HuH-7.5 (cell line): ENCODE measurements at places on chromosomes 5 and 9.

GRCh38 chr5:14186059-14186830 is 43.1 kb downstream of the TRIO start:
- DNase-seq, result no peak

DNA sequence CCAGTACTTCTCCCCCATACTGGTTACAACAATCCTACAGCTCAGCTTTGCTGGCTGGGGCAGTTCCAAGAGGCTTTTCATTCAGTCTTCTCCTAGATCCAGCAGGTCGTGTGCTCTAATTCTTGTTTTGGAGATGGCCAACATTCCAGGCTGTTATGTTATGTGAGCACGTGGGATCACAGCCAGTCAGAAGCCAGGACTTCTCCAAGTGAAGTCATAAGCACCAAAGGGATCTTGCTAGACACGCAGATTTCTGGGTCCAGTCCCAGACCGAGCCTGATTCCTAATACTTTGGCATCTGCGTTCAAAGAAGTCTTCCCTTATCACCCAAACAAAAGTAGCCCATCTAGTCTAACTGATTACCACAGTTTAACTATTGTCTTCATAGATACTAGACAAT is 1.4 kb upstream of the LARP1 start:
- DNase-seq, result no peak

GRCh38 chr5:159469496-159470372 is 139.4 kb upstream of the IL12B start:
- no peak for DNase-seq

DNA sequence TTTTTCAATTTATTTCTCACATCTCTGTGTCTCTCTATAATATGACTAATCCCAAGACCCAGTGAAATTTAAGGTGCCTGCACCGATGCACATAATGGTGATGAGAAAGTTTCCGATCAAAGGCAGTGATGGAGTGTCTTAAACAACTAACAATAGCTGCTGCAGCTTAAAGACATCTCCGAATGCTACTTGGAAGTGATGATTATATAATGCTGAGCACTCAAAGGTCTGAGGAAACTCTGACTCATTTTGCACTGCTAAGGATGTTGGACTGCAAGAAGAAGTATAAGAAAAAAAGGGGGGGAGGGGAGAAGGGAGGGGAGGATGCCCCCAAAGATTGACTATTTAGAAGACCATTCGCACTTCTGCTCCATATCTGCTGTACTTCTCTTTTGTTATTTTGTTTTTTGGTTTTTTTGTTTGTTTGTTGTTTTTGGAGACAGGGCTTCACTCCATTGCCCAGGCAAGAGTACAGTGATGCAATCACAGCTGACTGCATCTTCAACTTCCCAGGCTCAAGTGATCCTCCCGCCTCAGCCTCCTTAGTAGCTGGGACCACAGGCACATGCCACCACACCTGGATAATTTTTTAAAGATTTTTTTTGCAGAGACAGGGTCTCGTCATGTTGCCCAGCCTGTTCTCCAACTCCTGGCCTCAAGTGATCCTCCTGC is 192.2 kb downstream of the HSD17B3 start:
- no peak for DNase-seq

- no peak for DNase-seq
Measured at GRCh38 chr9:26669701-26670670, 222.6 kb downstream of the CAAP1 start.

DNA sequence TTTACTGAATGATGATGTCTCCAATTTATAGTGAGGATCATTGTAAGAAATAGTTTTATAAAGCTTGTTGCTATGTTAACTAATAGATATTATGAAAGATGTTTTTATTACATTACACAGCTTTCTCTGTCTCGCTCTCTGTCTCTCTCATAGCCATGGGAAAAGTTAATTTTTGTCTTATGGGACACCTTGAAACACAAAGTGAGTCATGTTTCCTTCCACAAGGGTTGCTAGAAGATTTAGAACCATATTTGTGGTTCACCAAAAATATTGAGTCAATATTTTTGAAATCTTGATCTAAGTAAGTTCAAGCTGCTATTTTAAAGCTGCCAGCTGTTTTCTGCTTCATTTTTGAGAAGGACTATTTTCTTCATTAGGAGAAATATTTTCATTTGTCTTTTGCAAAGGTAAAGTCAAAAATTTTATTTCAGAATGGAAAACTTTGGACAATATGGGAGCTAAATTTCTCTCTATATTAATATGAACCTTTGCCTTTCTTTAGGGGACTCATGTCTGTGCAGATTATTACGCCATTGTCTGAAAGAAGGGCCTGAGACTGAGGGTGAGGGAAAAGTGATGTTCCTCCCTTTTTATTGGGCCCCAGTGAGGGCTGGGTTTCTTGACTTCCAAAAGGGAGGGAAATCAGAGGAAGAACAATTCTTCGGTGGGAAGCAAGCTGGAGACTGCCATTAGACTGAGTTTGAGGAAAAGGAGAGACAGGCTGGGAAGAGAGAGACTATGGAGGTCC is 87.9 kb upstream of the SLC24A2 start:
- no peak for DNase-seq

GRCh38 chr9:99072040-99072394 is 32.9 kb upstream of the TGFBR1 start:
- DNase-seq, result no peak

GRCh38 chr9:129697656-129698253 is 32.3 kb downstream of the PRRX2 start:
- DNase-seq, result no peak

- DNase-seq, result no peak
Measured at GRCh38 chr5:149181732-149182131, 40.4 kb downstream of the ABLIM3 start.

DNA sequence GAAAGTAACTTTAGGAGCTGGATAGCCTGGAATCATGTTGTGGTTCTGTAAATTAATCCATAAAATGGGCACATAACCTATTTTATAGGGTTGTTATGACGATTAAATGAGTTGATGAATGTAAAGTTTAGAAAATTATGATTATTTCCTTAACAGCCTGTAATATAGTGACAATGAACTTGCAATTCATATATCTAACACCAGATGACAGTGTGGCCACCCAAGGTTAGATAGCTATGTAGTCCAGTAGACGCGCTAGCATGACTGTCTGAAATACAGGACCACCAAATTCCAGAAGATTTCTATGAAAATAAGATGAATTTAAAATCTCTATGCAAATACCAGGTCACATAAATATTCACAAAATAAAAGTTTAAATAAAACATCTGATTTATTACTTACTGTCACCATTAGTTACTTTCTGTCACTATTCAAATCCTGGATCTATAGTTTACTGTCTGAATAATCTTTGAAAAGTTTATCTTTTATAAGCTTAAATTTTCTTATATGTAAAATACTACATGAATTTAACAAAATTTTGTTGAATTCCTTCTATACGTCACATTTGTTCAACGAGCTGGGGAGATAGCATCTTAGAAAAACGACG is 26.1 kb upstream of the MACIR start:
- peak; percentile 6 for DNase-seq

GRCh38 chr5:607541-608428 is 4.4 kb upstream of the CEP72 start:
- DNase-seq, result no peak
